Fibroblast of skin of left biceps (primary cell): ENCODE measurements at places on chromosomes 12 and 14.
A peak's percentile ranks its signal among the peaks of the same experiment; 100 is the strongest.

GRCh38 chr14:105167303-105168092, 1.1 kb downstream of the JAG2 start:
- no peak for DNase-seq

DNA sequence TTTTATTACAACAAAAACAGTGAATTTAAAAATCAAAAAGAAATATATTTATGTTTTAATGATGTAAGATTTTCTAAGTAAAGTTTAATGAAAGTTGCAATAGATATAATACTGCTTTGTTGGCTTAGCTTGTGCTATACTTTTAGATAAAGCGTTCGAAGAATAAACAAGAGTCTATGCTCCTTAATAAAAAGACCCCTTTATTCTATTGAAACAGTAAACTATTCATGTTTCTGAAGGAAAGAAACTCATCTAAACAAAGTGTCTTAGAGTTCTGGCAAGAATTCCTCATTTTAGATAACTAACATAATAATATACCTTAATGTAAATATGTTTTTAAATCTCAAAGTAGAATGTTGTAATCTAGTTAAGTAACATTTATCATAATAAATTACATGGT, 179.0 kb downstream of the RASSF9 start:
- DNase-seq, result no peak

GRCh38 chr12:103705927-103706326, 118.9 kb downstream of the STAB2 start:
- DNase-seq, result no peak

DNA sequence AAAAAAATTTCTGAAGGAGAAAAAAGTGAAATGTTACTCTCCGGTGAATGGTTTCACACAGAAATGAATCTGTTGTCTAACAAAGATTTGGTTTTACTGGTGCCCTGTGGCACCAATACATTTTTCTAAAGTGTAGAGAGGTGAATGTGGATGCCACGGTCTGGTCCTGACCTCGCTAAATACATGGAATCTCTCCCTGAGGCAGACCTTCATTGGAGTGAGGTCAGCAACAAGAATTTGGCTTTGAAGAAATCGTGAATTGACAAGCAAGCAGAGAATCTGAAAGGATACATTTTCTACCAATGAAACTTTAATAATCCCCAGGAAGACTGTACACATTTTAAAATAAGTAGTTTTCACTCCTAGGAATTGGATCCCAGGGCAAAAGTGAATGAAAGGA, 81.2 kb upstream of the OTOGL start:
- no peak for DNase-seq

DNA sequence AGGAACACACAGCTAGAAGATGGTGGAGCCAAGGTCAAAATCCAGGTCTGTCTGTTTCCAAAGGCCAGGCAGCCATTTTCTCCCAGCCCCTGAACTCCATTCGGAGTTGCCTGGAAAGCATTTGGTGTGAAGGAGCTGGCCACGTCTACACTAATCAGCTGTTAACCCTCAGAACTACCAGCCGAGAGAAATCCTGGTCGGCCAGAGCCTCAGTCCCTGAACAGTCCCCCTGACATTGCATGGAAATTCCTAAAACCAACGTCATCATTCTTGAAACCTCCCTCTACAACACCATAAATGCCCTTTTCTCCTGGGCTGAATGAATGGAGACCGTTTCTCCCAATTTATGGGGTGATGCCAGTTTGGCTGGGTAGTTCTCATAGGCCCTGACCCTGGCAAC, 245.6 kb downstream of the SLC41A2 start:
- no peak for DNase-seq

DNA sequence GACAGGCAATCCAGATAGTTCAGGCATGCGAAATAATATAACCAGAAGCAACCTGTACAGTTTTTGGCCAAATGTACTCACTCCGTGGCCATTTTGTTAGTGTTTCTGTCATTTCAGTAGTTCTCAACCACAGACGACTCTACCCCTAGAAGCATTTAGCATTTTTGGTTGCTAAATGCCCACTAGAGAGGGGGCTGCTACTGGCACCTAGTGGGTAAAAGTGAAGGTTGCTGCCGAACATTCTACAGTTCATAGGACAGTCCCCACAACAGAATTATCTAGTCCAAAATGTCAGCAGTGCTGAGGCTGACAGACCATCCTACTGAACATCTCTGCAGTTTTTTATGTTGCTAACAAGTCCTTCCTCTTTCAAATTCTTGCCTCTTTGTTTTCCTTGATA, 107.4 kb downstream of the TSHR start:
- no peak for DNase-seq

DNA sequence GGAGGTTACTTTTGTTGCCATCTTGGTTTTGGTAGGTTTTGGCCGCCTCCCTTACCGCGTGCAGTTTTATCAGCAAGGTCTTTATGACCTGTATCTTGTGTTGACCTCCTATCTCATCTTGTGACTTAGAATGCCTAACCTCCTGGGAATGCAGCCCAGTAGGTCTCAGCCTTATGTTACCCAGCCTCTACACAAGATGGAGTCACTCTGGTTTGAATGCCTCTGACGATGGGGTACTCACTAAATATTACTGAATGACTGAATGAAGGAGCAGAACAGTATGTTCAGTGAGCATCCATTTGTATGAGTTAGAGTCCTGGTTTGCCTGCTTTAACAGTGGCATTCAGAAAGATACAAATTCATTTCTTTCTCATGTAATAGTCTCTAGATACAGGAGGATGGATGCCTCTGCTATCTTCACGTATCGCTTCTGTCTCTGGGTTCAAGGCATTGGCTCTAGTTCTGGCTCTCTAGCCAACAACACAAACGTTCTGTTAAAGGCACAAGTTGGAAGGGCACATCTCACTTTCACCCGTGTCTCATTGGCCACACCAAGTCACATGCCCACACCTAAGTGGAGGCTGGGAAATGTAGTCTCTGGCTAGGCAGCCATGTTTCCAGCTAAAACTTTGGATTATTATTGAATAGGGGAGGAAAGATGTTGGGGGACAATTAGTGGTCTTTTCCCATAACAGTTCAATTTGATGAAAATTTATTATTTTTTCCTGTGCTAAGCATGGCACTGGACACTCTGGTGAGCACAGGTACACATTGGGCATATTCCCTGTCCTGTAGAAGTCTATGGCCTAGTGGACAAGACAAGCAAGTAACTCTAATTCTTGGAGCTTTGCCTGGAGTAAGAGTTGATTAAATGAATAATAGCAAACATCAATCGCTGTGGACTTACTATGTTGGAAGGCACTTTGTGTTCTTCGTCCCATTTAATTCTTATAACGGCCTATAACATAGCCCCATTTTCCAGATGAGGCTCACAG, 75.2 kb upstream of the RPH3A start:
- DNase-seq, result no peak

- DNase-seq, result no peak
Observed at GRCh38 chr12:31732926-31733548, 4.2 kb upstream of the AMN1 start.

DNA sequence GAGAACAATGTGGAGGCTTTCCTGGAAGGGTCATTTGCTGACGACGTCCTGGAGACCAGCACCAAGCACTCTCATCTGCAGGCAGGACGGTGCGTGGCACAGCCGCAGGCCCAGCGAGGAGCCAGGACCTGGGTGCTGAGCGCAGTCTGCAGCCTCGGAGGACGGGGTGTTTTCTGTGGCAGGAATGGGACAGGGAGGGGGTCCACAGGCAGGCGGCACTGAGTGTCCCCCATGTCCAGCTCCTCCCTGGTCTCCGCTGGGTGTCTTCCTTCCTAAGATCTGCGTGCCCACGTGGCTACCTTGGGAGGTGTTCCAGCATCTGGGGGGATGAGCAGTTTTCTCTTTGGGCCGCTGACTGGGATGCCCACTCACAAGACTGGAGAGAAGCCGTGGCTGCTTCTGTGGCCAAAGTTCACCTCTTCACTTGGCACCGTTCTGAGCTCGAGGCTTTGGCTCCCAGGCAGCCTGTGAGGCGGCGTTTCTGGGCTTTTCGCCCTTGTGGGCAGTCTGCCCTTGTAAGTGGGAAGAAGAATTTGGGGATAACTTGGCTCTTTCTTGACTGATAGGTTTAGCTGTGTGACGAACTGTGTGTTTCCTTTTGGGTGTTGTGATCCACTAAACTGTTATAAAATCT, 72.2 kb downstream of the NOC4L start:
- no peak for DNase-seq

DNA sequence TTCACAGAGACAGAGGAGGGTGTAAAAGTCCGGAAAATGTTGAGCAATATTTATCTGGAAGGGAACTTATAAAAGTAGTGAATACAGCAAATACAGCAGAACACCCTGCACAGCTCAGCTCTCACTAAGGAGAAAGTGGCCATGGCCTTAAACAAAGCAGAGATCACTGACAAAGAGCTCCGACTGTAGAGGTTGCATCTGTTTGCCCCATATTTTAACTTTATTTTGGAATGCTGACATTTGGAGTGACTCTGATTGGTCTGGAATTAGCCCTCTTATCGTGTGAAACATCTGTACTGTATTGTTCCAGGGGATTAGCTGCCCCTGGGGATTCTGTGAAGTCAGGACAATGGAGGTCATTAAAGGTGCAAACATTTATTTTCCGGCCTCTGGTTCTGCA, 1275.7 kb upstream of the FLRT2 start:
- no peak for DNase-seq

- DNase-seq, result peak; percentile 45
Observed at GRCh38 chr12:7376196-7376595, 67.8 kb downstream of the CD163L1 start.

DNA sequence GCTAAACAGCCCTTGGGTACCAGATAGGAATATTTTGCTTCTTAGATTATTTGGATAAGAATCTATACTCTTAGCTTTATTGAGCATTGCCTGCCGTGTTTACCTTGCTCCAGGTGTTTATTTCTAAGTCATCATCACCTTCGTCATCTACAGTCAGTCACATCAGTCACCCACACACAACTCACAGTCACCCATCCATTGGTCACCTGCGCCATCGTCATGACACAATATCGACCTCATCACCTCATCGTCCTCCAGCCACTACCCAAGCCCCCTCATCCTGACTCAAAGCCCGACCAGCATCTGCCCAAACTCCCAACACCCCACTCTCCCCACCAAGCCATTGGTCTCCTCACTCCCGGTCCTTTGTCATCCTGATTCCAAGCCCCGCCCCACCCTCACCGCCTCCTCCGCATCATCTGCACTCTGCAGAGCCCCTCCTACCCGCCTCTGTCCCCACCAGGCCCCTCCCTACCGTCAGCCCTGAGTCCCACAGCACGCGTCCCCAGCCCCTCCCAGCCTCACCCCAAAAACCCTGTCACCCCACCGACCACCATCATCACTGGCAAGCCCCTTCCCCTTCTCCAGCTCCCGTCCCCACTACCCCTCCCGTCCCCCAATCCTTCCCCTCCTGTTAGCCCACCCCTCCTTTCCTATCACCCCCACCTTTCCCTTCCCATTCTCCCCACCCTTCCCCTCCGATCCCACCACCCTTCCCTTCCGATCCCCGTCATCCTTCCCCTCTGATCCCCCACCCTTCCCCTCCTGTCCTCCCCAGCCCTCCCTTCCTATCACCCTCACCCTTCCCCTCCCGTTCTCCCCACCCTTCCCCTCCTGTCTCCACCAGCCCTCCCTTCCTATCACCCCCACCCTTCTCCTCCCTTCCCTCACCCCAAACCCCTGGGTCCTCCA, 9.8 kb downstream of the DLK1 start:
- DNase-seq, result no peak

- DNase-seq, result no peak
Observed at GRCh38 chr12:23564451-23565152, 384.9 kb downstream of the SOX5 start.

- no peak for DNase-seq
Observed at GRCh38 chr12:14612898-14613445, 45.3 kb upstream of the PLBD1 start.

GRCh38 chr14:99137913-99138571, 134.0 kb downstream of the BCL11B start:
- no peak for DNase-seq

GRCh38 chr12:52993558-52993869, 12.7 kb upstream of the EIF4B start:
- no peak for DNase-seq

DNA sequence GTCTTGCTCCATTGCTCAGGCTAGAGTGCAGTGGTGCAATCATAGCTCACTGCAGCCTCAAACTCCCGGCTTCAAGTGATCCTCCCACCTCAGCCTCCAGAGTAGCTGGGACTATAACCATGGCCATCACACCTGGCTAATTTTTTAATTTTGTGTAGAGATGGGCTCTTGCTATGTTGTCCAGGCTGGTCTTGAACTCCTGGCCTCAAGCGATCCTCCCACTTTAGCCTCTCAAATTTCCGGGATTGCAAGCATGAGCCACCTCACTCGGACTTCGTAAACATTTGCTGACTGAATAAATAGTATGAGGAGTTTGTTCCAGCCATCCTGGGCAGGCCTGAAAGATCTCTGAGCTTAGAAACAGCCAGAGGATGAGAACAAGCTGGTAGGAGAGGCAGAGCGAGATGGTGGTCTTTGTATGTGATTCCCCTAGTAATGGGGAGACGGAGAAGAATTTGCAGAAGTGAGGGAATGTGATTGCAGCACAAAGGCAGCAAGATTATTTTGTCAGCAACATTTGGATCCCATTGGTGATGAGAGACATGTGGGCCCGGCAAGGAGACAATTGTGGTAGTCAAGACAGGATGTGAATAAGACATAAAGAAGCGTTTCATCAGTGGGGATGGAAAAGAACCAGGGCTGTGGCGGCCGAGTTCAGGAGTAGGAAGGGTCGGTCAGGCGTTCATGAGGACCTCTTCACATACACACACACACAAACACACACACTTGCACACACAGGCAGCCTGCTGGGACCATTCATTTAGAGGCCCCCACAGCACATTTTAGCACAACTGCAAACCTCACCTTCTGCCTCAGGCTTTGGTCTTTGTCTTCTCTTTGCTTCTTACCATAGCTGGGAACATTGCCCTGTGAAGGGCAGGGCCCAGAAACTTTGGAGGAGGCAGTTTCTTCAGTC, 155.5 kb downstream of the ZFP36L1 start:
- DNase-seq, result peak; percentile 55

DNA sequence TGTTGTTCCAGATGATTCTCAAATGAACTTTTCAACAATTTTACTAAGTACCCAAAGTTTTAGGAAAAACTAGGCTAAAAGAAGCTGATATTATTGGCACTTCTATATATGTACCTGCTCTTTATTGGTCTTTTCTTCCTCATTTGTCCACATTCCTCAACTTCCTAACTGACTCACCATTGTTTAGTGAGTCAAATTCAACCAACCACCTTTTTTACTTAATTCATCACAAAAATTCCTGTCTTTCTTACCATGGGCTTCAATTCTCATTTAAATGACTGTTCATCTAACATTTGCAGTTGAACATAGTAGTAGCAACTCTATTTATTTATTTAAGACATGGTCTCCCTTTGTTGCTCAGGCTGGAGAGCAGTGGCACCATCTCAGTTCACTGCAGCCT, 47.6 kb upstream of the SLC2A13 start:
- no peak for DNase-seq

DNA sequence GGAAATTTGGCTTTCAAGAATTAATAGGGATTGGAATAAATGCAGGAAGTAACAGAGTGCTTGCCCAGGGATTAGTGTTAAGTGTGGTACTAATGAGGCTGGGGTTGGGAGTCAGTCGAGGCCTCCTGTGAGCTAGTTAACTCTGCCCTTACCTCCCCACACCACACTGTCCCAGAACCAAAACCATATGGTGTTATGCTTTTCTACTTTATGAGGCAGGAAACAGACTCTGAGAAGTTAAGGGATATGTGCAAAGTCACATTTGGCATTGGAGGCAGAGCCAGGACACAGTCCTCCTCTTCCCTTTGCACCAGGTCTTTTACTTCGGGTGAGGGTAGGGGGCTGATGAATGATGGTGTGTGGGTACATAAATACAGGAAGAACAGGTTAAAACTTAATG, 41.9 kb downstream of the PELI2 start:
- DNase-seq, result no peak

- no peak for DNase-seq
Observed at GRCh38 chr12:87866578-87867292, 162.5 kb downstream of the C12orf50 start.

GRCh38 chr14:91249841-91250616, 5.5 kb upstream of the GPR68 start:
- DNase-seq, result no peak
